ENCODE measurements at places on chromosomes 3 and 15.

DNA sequence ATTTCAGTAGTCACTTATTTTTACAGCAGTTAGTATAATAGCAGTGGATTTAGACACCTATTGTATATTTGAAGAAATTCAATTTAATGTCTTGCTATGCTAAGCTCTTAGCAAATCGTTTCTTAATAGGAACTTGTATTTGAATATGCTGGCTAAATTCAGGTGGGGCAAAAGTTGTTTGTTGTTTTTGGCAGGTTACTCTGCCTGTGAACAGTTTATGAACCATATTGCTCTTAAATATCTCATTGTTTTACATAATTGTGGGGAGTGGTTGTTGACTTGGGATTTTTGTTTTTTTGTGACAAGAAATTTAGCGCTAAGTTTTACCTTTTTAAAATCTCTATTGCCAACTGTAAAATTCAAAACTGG lies 43.4 kb downstream of the NR2C2 start:
- no peak for DNase-seq

DNA sequence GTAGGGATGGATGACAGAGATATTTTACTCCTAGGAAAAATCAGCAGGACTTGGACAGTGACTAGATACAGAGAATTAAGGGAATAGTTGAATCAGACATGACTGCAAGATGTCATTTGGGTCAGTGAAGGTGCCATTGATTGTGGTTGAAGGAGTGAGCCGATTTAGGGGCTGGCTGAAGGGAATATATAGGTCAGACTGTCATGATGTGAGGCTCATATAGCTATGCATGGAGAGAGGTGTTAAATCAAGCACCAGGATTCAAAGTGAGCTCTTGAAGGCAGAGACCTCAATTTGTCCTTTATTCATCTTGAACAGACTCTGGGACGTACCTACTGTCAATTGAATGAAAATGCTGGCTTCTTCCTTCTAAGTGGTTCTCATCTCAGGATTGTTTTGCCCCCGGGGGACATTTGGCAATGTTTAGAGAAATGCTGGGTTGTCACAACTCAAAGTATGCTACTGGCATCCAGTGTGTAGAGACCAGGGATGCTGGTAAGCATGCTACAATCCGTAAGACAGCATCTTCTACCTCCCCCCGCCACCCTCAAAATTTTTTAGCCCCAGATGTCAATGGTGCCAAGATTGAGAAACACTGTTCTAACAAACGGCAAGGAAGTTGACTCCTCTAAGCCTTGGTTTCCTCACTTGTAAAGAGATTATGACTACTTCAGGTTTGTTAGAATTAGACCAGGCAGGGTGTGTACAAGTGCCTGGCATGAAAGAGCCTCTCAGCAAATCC lies 7.8 kb downstream of the ATP2C1 start:
- no peak for DNase-seq

- no peak for DNase-seq
Observed at GRCh38 chr3:137134431-137134830, 176.6 kb downstream of the IL20RB start.

DNA sequence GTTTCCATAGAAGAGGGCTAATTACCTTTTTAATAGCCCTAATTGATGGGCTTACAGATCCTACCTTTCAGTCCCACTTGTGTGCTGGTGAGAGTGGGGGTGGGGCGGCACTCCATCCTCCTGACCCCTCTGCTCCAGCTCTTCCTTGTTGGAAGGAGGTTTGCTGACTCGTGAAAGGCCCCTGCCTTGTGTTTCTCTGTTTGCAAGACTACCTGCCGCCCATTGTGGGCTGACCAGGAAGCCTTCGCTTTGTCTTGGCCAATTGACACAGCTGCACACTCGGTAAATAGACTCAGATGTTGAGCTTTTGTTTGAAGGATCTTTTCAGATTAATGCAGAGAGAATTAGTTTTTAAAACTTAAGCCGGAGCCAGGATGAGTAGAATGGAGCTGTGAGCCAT lies 197.3 kb upstream of the HES1 start:
- no peak for DNase-seq

GRCh38 chr3:156676768-156677479 lies 2.5 kb downstream of the TIPARP start:
- DNase-seq, result no peak
